ENCODE measurements at places on chromosomes 16 and 17.

DNA sequence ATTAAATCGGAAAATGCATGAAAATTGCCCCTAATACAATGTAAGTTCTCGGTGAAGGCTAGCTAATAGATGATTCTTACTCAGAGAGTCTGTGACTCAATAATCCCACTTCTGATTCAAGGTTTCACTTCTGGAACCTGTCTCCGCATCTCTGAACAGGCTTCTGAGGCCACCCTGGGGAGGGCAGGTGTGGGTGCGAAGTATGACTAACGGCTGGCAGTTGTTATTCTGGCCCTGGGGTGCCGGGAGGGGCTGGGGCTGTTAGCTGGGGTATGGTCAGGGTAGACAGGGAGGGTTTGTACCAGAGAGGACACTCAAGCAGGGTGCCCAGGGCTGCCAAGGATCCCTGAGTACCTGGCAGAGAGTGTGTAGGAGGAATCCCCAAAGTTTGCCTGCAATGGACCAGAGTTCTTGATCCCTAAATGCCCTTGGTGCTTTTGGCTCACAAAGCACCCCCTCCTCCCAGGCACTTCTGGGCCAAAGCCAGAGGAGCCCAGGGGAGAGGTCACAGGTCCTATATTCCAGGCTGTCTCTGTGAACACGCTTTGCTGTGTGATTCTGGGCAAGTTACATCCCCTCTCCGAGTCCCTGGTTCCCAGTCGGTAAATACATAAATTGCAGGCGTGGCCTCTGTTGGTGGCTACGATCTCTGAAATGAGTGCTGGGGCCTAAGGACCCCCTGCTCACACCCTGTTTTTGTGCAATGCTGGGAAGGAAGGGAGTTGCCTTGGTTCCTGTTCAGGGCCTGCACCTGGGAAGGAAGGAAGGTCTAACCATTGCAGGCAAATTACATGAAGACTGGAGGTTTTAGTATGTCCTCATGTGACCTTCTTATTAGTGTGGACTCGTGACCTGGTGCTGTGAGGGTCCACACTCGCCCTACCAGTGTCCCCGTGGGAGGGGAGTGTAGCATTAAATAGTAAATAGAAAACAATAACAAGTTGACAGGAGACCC lies 49.9 kb upstream of the CPNE2 start:
- peaks cover 47% of the 10 kb centered on the region for H3K4me1 ChIP-seq
- peaks cover 2% of the 10 kb centered on the region for H3K36me3 ChIP-seq
- peak overlapping the region; percentile 95 for H3K27ac ChIP-seq
- no peak for DNase-seq
- peak overlapping the region; percentile 84 for H3K4me3 ChIP-seq

DNA sequence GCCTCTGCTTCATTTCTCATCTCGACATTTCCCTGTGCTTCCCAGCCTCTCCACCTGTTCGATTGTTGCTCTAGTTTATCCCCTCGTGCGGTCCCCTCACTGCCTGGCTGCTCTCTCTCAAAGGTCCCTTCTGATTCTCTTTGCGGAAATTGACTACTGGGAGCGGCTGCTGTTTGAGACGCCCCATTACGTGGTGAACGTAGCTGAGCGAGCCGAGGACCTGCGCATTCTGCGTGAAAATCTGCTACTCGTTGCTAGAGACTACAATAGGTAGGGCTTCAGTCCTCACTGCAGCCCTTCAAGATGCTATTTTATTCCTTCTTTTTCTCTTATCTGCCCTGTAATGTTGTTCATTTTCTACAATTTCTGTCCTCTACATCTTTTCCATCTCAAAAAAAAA lies 39.4 kb downstream of the DNAH2 start:
- H3K4me1 ChIP-seq: peaks cover 9% of the 10 kb centered on the region
- peaks cover 6% of the 10 kb centered on the region for H3K36me3 ChIP-seq
- H3K27ac ChIP-seq: no peak overlapping the region
- DNase-seq: no peak

DNA sequence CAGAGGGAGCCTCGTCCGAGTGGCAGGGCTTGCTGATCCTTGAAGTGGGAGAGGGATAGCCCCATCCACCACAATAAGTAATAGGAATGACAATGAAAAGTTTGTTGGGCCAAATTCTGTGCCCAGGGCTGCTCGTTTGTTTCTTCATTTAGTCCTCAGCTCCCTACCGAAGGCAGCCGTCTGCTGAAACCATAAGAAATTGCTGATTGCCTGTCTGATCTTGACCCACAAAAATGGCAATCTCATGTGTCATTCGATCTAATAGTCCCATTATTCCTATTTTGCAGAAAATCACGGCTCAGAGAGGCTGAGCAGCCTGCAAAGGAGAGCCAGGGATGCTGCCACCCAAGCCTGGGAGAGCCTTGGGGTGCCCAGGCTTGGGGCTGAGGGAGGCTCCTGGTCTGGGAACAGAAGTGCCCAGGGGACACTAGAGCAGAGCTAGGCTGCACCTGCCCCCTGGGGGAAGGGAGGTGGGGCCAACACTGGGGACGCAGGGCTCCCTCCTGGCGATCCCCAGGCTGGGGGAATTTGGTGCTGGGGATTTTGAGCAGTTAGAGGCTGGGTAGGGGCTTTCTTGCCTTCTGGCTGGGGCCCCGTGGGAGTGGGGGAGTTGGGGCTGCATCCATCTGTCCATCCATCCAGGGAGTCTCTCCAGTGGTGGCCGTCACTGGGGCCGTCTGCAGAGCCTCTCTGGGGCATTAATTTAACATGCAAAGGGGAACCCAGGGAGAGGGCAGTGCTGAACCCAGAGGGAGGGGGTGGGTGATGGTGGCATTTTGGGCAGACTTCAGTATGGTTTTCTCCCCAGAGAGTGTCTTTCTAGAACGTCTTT lies 53.5 kb downstream of the SOCS1 start:
- no peak for DNase-seq
- H3K4me1 ChIP-seq: peaks cover 27% of the 10 kb centered on the region
- peaks cover 10% of the 10 kb centered on the region for H3K27me3 ChIP-seq
- no peaks in the 10 kb centered on the region for H3K36me3 ChIP-seq
- H3K27ac ChIP-seq: no peak overlapping the region
- no peak overlapping the region for H3K4me3 ChIP-seq

DNA sequence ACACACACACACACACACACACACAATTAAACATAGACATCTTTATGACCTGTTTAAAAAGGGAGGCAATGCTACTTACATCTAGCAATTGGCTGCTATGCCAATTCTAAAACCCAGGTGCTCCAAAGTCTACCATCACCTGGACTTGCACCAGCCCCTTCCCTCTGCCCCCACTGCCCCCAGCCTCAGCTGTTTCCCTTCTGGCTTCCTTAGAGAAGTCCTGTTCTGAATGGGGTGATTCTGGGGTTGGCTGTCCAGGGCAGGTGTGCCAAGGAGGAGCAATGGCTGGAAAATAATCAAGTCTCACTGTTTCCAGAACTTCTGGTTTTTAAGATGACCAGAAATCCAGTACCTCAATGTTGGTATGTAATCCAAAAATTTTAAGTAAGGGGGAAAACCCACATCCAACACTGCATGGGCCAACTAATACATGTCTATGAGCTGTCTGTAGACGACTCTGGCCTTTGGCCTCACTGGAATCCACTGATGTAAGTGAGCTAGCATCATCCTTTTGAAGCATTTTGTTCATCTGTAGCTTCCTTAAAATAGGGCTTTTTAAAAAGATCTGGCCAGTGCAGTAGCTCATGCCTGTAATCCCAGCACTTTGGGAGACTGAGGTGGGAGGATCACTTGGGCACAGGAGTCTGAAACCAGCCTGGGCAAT lies 2.1 kb downstream of the IFT20 start:
- H3K4me1 ChIP-seq: peaks cover 28% of the 10 kb centered on the region
- no peaks in the 10 kb centered on the region for H3K27me3 ChIP-seq

DNA sequence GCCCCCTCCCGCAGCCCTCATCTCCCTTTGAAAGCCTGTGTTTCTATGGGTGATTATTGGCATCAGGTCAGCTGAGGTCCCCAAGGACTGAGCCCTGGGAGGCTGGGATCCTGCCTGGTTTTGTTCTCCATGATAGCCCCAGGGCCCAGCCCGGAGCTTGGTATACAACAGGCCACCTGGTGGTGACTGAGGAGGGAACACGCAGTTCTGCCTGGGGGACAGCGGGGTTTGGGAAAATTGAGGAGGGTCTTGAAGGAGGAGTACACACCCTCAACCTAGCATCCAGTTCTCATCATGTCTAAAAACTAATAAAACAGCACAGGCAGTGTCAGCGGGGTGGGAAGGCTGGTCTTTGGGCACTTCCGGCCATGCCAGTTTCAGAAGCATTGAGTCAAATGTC lies 335.1 kb downstream of the CPPED1 start:
- no peak for DNase-seq
- no peak overlapping the region for H3K4me3 ChIP-seq
- no peaks in the 10 kb centered on the region for H3K27me3 ChIP-seq
- H3K27ac ChIP-seq: no peak overlapping the region

GRCh38 chr16:78815713-78816112 lies 716.3 kb downstream of the WWOX start:
- peak overlapping the region; percentile 29 for H3K27ac ChIP-seq
- DNase-seq: no peak
- no peaks in the 10 kb centered on the region for H3K36me3 ChIP-seq
- H3K27me3 ChIP-seq: no peaks in the 10 kb centered on the region
- no peak overlapping the region for H3K4me3 ChIP-seq

DNA sequence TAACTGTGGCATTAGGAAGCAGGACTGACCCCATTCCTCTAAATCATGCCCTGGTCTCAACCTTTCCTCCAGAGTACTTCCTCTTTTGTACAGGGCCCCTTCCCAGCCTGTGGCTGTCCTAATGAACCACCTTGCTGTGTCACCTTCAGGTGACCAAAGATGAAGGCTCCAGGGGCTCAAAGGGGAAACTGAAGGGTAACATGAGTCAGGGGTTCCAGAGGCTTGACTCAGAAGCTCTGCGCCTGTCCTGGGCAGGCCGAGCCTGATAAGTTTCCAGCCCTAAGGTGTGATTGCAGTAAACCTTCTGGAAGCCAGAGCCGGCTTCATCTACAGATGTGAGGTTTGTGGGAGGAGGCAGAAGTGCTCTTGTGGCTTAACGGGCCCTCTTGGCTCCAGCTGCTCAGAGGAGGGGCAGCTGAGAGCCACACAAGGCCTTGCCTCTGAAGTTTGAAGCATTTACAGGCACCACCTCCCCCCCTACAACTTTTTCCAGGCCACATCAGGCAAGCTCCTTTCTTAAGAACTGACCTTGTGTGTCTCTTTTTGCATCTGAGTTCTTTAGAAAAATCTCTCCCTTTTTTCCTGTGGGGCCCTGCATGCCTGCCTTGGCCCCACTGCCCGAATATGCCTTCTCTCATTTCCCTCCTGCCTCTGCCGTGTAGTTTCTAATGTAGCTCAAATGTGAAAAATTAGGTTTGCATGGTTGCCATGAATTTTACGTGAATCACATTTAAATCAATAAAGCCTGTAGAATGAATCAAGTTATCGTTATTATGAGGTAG lies 149.9 kb downstream of the CLEC16A start:
- no peak for DNase-seq
- H3K4me1 ChIP-seq: peaks cover 26% of the 10 kb centered on the region
- H3K27ac ChIP-seq: peak overlapping the region; percentile 96
- H3K4me3 ChIP-seq: peak overlapping the region; percentile 77
- no peaks in the 10 kb centered on the region for H3K27me3 ChIP-seq

GRCh38 chr17:4588898-4589625 lies 4.7 kb downstream of the SMTNL2 start:
- peaks cover 55% of the 10 kb centered on the region for H3K27me3 ChIP-seq
- peaks cover 6% of the 10 kb centered on the region for H3K4me1 ChIP-seq
- H3K4me3 ChIP-seq: no peak overlapping the region
- peaks cover 2% of the 10 kb centered on the region for H3K36me3 ChIP-seq

- H3K27ac ChIP-seq: no peak overlapping the region
- H3K4me1 ChIP-seq: peaks cover 30% of the 10 kb centered on the region
- no peak for DNase-seq
- H3K36me3 ChIP-seq: peaks cover 19% of the 10 kb centered on the region
- H3K4me3 ChIP-seq: no peak overlapping the region
Measured at GRCh38 chr16:28981517-28981916, 3.3 kb upstream of the LAT start.

GRCh38 chr17:76354747-76355310 lies 1.1 kb upstream of the PRPSAP1 start:
- H3K4me1 ChIP-seq: peaks cover 18% of the 10 kb centered on the region
- no peaks in the 10 kb centered on the region for H3K36me3 ChIP-seq
- DNase-seq: no peak
- H3K27me3 ChIP-seq: no peaks in the 10 kb centered on the region

GRCh38 chr17:64531955-64532371 lies 25.2 kb downstream of the CEP95 start:
- H3K4me1 ChIP-seq: peaks cover 2% of the 10 kb centered on the region
- DNase-seq: no peak
- peaks cover 11% of the 10 kb centered on the region for H3K36me3 ChIP-seq
- no peaks in the 10 kb centered on the region for H3K27me3 ChIP-seq
- H3K4me3 ChIP-seq: no peak overlapping the region
- H3K27ac ChIP-seq: no peak overlapping the region

DNA sequence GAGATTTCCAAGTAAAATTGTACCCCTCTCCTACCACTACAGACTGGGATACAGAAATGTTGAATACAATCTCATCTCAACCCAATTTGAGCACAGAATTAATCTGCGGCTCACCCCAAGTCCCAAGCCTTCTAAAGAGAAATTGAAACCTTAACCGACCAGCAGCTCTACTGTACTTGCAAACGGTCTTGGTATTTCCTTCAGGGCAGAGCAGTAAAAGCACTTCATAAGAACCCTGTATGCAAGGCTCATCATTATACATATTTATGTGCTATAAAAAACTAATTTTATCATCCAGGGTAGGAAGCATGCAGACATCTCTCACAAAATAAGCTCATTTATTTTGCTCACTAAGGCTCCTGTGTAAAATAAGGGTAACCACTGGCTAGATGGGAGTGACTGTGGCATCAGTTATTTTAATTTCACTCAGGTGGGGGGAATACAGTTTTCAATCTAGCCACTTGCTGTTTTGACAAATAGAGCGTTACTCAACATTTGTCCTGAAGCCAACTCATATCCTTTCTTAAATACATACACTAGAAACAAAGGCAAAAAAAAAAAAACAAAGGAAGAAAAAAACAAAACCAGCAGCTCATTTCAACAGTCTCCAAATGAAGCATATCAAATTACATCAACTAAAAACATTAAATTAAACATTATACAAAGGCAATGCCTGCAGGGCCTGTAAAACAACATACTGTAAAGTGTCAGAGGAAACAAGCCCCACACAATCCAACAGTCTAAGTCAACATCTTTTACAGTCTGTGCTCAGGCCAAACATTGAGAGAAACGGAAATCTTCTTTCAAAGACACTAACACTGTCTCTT lies 65.0 kb downstream of the PARN start:
- H3K4me3 ChIP-seq: no peak overlapping the region
- no peaks in the 10 kb centered on the region for H3K36me3 ChIP-seq
- DNase-seq: no peak
- H3K4me1 ChIP-seq: peaks cover 18% of the 10 kb centered on the region
- H3K27me3 ChIP-seq: no peaks in the 10 kb centered on the region
